ENCODE measurements at places on chromosomes 3 and 15. TPM values are rescaled to one million over a fixed set of nuclear protein-coding genes. Genes with fewer than 3 reads are reported as not detected.

The CKMT1B gene
- total RNA-seq = 4.3 TPM

The XYLB gene
- total RNA-seq = 8.2 TPM

The CCDC51 gene
- 28.1 TPM for total RNA-seq

The PRKCD gene
- total RNA-seq = 12.8 TPM

The MUC20 gene
- 3.5 TPM for total RNA-seq

DNA sequence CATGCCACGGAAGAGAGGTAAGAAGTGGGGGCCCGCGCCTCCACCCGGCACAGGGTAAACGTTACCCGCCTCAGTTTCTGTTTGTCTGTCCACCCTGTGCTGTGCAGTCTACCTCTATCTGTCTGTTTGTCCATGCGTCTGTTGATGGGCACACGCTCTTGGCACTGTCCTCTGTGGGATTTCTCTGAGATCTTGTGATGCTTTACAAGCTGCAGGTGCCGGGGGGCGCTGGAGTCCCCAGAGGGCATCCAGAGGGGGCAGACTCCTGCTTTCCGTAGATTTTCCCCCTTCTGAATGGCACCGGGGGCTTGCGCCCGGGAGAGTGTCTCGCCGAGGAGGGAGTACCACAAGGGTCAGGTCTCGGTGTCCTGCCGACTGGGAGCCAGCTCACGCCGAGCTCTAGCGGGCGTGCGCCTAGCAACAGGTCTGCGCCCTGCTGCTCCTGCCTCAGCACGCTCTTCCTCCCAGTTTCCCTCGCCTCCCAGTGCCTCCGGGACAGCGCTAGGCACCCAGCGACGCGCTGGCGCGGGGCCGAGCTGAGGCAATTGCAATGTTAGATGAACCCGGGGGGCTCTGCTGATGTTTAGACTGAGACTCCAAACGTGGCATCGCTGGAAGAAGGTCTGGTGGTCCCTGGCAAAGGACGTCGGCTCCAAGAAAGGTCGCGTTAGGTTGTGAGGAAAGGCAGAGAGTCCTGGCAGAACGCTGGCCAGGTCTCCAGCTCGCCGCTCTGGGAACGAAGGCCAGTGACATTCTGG, 667 bp downstream of the CEMIP start:
- peak; percentile 49 for DNase-seq

DNA sequence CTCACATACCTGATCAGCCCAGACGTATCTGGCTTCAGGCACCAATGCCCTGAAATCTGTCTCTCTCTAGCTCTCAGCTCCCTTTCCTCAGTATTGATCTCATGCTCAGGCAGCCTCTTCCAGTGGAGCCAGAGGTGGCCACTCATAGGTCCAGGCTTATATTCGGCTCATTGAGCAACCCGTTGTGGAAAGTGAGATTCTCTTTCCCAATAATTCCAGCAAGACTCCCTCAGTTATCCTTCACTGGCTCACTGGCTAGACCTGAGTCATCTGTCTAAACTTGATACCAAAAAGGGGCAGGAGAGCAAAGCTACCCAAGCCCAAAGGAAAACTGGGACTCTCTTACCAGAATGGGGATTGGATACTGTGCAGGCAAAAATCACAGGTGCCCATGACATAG, 33.4 kb upstream of the FRMD4B start:
- DNase-seq = no peak

- no peak for DNase-seq
These were observed 401.5 kb upstream of the PROK2 start for GRCh38 chr3:72186400-72186855.

DNA sequence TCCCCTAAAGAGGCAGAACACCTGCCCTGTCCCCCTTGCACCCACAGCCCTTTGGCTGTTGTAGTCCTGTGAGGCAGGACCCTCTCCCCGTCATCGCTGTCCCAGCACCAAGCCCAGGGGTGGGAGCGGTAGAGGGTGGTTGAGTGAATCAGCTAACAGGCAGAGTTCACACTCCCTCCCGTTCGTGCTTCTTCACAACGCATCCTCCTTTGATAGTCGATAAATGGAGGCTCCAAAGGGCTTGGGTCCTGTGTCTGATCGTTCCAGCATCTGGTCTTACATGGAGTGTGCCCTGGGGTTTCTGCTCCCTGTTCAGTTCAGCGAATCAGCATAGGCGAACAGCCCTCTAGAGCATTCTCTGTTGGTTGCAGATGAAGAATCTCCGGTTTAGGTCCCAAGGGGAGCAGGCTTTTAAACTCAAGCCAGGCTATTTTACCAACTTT, 820 bp upstream of the HMCES start:
- peak; percentile 21 for DNase-seq

GRCh38 chr3:112364291-112364690, 31.3 kb downstream of the CD200 start:
- no peak for DNase-seq

Measured in hepatocyte (in vitro differentiated cells).